ENCODE measurements at places on chromosomes 4 and X. TPM values are rescaled to one million over a fixed set of nuclear protein-coding genes. Genes with fewer than 3 reads are reported as not detected.

GRCh38 chrX:155112171-155112570, 40.9 kb downstream of the BRCC3 start:
- H3K36me3 ChIP-seq: peaks cover 3% of the 10 kb centered on the region
- DNase-seq: no peak
- H3K27me3 ChIP-seq: no peaks in the 10 kb centered on the region
- H3K27ac ChIP-seq: no peak overlapping the region
- no peak overlapping the region for H3K4me3 ChIP-seq

Gene TDO2
- polyA plus RNA-seq: 5.9 TPM

DNA sequence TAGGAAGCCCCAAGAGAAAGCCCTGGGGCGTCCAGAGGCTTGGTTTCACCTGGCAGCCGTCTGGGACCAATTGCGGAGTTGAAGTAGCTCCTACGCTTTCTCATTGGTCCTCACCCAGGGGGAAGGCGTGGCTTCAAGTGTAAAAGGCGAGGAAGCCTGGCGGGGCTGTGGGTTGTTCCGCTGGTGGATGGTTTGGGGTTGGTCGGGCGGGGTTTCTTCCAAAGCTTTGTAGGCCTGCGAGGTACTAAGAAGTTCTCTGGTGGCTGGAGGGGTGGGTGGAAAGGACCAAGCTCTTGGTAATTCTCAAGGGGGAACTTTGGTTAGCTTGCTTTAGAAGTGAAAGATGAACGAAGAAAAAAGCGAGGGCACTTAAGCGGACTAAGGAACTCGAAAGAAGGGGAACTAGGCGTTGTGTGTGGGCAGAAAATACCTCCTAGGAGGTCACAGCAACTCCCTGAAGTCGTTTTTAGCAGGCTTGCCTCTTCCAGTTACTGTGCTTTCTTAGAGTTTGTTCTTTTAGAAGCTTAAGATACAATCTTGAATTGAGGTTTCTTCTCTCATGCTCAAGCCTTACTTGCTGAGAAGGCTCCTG, 36.6 kb downstream of the CCNG2 start:
- H3K4me3 ChIP-seq: no peak overlapping the region
- DNase-seq: peak; percentile 81
- H3K27me3 ChIP-seq: peaks cover 2% of the 10 kb centered on the region
- H3K36me3 ChIP-seq: no peaks in the 10 kb centered on the region
- no peaks in the 10 kb centered on the region for H3K4me1 ChIP-seq
- H3K27ac ChIP-seq: no peak overlapping the region

Gene EPGN
- not detected for polyA plus RNA-seq

Gene CNGA2
- not detected for polyA plus RNA-seq

Data from aorta (tissue), 5 donors.